ENCODE measurements at places on chromosomes 3 and 15.

- no peak for DNase-seq
Measured at GRCh38 chr3:114942773-114943172, 204.3 kb downstream of the ZBTB20 start.

- no peak for DNase-seq
Measured at GRCh38 chr15:98807262-98807661, 158.9 kb downstream of the IGF1R start.

GRCh38 chr3:185716436-185717108 is 108.3 kb downstream of the IGF2BP2 start:
- no peak for DNase-seq

GRCh38 chr3:185325946-185326791 is 36.8 kb upstream of the MAP3K13 start:
- no peak for DNase-seq

DNA sequence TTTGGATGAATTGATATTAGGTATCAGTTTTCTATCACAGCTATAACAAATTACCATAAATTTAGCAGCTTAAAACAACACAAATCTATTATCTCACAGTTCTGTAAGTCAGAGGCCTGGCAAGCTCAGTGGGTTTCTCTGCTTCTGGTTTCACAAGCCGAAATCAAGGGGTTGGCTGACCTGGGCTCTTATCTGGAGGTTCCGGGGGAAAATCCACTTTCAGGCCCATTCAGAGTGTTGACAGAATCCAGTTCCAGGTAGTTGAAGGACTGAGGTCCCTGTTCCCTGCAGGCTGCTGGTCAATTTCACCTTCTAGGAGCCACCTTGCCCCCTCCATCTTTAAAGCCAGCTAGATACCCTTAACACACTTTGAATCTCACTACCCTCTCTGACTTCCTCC is 11.1 kb upstream of the HHATL start:
- no peak for DNase-seq

DNA sequence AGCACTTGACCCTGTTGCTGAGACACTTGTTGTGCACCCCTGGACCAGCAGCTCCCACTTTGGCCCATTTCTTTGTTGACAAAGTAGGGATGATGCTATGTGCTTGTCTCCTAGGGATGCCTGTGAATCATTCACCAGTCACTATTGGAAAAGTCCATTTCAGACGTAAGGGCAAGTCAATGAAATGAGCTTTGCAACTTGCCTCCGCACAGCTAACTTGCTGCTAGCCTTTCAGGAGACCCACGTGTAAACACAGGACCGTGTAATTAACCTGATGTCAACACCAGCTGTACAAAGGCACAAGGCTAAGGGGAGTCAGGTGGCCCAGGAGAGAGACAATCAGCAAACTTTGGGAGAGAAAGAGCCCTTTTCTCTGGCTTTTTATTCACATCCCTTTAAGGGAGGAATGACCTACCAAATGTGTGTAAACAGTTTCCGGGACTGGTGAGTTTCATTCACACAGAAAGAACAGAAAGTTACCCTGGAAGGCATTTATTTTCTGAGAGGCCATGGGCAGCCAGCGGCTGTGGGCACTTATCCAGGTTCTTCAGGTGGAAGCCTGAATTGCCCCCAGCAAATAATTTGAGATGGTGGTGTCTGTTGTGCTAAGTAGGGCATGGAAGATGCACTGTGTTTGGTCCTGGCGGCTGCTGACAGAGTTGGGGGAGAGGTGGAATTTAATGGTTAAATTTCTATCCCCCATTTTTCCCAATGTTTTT is 54.0 kb downstream of the TIPARP start:
- no peak for DNase-seq

DNA sequence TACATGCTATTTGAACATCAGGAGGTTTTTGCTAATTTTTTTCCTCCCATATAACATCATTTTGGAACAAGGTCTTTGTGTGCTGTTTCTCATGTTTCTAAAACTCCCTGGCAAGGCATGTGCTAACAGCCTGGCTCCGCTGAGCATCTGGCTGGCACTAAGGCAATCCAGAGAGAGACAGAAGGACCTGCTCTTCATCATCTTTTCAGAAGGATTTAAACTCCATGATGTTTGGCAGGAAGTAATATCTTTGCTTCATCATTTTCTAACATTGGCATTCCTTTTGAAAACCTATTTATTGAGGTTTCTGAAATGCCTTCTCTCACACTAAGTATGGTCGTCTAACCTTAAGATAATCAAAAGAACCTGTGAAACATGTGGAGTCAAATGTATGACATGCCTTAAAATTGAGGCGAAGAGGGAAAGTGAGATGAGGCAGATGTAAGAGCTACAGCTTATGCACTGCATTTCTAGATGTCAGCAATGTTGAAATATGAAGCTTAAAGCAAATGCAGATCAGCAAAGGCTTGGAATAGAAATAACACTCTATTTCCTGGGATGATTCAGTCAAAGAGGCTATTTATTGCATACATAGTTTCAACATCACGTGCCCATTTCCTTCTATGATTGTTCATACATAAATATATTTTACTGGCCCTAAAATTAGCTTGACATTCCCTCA is 592.0 kb downstream of the ZNF385D start:
- DNase-seq, result no peak

DNA sequence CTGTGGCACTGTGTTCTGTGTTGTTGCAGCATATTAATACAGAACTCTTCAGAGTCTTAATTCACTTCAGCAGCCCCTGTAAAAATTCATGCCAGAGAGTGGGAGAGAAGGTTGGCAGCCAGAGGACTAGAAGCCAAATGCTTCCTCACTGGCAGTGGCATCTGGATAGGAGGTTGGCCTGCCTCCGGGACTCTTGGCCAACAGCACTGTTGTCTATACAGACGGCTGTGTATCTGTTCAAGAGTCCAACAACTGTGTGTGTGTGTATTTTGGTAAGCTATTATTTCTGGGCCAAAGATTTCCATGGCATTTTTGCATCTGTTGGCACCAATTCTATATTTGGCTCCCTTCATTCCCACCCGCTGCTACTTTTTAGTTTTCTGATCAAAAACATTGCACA is 156.0 kb upstream of the SOX2 start:
- DNase-seq, result no peak
